ENCODE measurements at places on chromosomes 6 and 20.

DNA sequence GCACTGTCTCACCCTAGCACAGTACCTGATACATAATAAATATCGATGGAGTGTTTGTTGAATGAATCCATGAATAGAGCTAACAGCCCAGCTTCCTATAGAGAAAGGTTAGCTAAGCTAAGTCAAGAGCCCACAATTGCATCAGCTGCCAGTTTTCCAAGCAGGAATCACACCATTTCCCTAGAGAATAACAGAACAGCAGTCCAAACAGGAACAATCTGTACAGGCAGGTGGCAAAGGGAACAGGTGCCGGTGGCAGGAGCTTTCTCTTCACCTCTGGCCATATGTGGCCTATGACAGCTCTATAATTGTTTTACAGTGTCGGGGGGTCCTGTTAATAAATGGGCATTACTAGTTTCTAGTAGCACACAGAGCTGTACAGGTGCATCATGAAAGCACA is 38.8 kb downstream of the ISM1 start:
- no peak for DNase-seq

- DNase-seq, result no peak
Observed at GRCh38 chr20:38085026-38085425, 51.5 kb downstream of the RPRD1B start.

DNA sequence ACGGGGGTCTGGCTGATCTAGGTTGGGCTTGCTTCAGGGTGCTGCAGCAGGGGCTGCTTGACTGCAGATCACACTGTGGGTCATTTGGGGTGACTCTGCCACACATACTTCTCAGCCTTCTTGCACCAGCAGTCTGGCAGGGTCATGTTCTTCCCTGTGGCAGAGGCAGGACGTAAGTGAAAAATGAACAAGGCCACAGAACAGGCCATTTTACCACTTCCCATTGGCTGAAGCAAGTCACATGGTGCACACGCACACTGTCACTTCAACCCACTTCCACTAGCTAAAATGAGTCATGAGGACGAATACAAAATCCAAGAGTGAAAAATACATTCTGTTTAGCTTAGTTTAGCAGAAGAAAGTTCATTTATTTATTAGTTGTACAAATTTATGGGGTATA is 168.6 kb upstream of the GGTLC1 start:
- DNase-seq, result no peak

- DNase-seq, result no peak
Observed at GRCh38 chr20:44382641-44383040, 27.1 kb downstream of the HNF4A start.

DNA sequence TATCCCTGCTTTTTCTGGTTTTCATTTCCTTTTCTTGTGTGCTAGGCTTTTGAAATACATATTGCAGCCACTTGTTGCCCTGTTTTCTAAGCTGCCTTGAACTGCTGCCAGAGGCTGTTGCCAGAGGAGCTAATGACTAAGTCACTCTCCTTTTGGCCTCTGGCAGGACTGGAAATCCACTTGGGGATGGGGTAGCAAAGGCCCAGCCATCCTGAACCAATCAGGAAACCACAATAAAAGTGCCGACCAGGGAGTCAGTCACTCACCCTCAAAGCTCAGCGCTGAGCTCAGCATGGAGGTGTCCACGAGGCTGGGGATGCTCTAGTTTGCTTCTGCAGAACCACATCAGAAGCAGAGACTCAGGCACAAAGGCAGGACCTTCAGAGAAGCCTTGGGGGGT is 813.0 kb downstream of the DHX35 start:
- DNase-seq, result no peak

- DNase-seq, result no peak
Observed at GRCh38 chr20:33993576-33994221, at the start of gene RALY. Gene RALY (plus strand): TSS chr20:33993911. CDS start chr20:34072075, 78,164 bp downstream.

GRCh38 chr6:54465649-54466300 is 157.5 kb downstream of the TINAG start:
- DNase-seq, result no peak

DNA sequence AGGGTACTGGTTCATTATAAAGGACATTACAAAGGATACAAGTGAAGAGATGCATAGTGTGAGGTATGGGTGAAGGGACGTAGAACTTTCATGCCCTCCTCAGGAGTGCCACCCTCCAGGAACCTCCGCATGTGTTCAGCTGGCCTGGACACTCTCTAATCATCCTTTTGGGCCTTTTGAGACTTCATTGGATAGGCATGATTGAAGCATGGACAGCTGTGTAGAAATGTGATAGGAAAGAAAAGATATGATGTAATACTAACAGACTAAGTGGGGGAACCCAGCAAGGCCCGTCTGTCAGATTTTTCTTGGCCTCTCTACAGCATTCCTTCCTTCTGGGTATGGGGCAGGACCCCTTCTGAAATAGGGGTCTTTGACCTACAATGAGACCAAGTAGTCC is 31.1 kb downstream of the DOP1A start:
- no peak for DNase-seq

DNA sequence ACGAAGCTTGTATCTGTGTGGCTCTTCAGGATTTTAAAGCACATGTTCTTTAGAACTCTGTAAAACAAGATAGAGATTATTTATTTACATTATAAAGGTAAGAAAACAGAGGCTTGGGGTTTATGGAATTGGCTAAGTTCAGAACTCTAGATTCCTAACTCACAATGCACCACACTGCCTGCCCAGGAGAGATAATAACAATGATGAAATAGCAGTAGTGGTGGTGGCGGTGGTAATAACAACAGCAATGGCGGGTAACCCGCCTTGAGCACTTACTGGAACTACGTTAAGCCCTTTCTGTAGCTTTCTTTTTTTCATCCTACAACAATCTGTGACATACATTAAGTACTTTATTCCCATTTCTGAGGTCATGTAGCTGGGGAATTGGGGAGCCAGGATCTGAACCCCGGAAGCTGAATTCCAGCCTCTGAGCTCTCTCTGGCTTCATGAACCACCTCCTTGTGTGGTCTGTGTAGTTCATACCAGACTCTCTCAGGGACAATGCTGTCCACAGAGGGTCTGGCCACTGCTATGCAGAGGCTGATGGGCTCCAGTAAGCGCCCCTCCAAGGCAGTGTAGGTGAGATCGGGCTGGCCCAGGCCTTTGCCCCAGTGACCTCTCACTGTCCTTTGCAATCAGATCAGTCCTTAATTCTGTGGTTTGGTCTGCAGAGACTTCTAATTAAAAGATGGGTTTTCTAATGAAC is 260.9 kb downstream of the SLC24A3 start:
- DNase-seq, result no peak

DNA sequence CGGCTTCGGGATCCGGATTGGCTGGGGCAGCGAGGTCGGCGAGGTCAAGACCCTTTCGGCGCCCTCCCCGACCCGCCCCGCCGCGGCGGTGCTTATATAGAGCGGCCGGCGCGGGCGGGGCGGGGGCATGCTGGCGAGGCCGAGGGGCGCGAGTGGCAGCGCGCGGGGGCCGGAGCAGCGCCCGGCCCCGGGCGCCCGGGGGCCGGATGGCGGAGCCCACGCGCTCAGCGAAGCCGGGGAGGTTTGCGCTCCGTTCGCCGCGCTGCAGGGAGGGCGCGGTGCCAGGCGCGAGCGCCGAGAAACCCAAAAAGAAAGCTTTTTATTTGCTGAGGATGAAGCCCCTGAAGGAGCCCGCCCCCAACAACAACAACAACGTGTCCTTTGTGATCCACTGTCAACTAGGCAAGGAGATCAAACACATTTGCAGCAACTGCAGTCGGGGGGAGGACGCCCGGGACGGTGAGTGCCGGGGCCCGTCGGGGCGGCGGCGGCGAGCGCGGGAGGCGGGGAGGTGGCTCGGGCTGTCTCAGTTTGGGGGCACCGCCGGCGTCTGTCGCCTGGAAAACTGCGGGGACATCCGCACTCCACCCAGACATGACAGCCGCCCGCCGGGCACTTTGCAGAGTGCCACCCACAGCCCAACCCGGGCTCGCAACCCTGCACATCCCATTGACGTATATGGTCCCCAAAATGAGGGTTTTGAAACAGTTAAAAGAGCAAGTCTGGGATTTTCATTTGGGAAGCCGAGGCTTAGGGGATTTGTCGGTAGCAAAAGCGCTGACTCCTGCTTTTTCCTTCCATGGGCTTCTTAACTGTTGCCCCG is 297.3 kb downstream of the PHACTR1 start:
- DNase-seq, result no peak

DNA sequence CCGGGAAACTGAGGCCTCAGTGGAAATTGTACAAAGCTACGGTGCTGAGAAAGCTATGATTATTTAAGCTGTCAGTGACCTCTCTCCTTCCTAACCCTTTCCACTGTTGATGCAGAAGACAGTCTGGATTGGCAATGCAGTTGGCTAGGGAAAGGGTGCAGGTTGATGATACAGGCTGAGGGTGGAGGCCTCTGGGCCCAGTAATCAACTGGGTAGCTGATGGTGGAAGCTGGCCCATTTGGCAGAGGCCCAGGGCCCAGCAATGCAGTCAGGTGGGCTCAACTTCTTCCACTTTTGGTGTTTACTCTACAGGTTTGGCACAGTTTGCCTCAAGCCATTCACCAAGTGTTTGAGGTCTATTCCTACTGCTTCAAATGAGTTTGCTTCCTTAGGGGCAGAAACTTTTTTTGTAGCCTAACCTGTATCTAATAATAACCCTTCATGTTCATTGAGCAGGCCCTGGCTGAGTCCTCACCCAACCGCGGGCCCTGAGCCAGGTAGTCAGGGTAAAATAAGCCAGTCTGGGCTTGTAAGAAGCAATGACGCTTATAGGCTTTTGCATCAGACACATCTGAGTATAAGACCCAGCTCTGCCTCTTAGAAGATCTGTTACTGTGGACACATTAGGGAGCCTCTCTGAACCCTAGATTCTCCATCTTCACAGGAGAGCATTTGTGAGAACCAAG is 12.1 kb downstream of the BCL2L1 start:
- peak; percentile 98 for DNase-seq

DNA sequence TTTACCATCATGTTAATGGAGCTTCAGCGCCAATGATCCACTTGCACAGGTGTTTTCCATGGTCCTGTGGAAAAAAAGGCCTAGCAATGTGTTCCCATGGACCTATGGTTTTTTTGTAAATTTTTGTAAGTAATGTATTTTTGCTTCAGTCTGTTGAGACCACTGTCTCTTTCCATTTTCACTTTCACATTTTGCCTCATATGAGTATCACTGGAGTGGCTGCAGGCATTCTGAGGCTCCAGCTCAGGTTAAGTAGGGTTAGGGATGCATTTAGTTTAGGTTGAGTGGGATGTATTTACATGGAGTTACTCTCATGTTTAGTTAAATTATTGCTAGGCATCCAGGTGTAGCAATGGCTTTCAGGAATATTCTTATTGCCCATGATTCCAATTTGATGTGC is 19.2 kb upstream of the LMBRD1 start:
- DNase-seq, result no peak

DNA sequence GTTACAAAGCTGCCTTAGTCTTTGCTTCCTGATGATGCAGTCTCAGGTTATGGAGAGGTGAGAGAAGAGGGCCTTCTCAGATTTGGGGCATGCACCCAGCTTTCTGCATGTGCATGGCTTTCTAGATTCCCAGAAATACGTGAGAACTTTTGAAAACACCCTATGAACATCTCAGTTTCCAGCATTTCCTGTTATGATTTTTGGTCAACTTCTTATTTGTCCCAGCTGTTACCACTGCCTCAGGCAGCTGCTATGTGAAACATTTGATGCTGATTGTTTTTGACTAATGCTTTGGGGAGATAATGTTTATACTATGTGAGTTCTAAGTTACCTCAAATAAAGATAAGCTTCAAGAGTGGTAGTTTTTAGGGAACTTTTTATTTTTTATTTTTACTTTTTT is 9.5 kb upstream of the SNAP25 start:
- no peak for DNase-seq

DNA sequence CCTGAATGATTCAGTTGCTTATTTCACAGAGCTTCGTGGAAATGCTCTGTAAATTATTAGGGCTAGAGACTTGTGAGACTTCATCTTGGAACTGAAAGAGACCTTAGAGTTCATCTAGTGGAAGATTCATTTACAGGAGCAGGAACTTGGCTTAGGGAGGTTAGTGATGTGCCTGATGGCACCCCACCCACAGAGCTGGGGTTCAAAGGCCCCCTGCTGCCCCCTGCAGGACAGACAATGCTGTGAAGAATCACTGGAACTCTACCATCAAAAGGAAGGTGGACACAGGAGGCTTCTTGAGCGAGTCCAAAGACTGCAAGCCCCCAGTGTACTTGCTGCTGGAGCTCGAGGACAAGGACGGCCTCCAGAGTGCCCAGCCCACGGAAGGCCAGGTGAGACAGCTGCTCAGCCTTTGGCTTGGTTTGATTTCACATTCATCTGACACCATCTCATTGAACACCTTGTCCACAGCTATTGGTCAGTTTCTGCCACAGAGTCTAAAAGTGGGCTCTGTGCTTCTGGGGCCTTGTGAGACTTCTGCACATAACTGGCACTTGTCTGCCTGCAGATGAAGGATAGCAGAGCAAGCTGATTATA is 25.1 kb downstream of the MYBL2 start:
- no peak for DNase-seq

GRCh38 chr6:120363429-120363828 is 970.9 kb downstream of the TBC1D32 start:
- DNase-seq, result no peak

- DNase-seq, result no peak
Observed at GRCh38 chr6:41636833-41637193, 1.5 kb upstream of the MDFI start.

DNA sequence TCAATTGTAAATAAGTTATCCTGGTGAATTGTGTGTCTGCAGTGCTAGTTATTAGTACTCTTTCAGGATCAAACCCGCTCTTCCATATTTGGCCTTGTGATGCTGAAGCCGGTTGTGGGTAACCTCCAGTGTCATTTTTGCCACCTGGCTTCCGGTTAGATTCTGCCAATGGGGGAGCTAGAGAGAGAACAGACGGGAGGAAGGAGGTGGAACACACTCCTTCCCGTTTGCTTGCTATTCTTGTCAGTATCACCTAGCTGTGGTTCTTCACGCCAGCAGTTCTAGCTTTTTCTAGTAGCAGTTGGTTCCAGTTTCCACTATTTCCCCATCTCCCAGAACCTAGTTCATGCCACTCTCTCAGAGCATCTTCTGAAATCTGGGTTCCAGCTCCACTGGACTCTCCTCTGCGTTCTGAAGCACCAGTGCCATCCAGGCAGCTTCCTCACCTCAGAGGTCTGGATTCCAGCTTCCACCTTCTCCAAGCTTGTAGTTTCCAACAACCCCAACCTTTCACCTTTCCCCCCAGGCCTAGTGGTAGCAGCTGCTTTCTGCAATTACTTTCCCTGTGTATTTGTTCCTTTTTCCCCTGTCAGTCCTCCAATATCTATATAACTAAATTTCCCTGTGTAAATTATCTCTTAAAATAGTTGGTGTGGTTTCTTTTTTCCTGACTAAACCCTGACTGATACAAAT is 46.9 kb upstream of the LOC128125822 start:
- no peak for DNase-seq

- no peak for DNase-seq
Observed at GRCh38 chr6:50007819-50008218, 14.0 kb downstream of the DEFB110 start.

GRCh38 chr6:41901882-41902519 is 6.8 kb upstream of the USP49 start:
- no peak for DNase-seq

Measured in DMS79 (cell line).